ENCODE measurements at places on chromosomes 12 and 14.

DNA sequence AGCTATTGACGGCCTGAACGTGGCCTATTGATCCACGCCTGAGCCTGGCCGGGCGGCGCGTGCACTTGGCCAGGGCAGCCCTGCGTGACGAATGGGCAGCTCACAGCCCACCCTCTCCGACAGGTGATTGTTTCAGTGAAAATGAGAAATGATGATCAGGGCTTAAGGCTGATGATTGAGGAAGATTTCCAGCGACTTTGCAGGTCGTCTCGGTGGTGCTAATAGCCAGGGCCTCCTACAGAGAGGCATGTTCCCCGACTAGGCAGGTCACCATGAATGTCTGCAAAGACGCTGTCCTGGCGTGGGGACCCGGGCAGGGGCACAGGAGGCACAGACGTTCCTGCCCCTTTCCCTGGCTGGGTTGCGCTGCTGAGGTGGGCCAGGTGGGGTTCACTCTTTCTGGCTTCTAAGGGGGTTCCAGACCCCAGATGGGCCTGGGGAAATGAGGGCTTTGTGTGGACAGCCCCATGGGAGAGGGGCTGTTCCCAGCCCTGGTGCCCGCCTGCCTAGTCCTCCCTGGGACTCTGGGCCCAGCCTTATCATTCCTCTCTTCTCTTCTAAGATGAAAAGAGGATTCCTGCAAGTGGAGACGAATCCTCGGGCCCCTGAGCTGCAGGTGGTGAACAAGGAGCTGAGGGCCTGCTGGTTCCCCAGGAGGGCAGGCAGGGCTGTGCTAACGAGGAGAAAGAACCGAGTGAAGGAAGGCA, 157.4 kb downstream of the KIF26A start:
- DNase-seq = no peak

DNA sequence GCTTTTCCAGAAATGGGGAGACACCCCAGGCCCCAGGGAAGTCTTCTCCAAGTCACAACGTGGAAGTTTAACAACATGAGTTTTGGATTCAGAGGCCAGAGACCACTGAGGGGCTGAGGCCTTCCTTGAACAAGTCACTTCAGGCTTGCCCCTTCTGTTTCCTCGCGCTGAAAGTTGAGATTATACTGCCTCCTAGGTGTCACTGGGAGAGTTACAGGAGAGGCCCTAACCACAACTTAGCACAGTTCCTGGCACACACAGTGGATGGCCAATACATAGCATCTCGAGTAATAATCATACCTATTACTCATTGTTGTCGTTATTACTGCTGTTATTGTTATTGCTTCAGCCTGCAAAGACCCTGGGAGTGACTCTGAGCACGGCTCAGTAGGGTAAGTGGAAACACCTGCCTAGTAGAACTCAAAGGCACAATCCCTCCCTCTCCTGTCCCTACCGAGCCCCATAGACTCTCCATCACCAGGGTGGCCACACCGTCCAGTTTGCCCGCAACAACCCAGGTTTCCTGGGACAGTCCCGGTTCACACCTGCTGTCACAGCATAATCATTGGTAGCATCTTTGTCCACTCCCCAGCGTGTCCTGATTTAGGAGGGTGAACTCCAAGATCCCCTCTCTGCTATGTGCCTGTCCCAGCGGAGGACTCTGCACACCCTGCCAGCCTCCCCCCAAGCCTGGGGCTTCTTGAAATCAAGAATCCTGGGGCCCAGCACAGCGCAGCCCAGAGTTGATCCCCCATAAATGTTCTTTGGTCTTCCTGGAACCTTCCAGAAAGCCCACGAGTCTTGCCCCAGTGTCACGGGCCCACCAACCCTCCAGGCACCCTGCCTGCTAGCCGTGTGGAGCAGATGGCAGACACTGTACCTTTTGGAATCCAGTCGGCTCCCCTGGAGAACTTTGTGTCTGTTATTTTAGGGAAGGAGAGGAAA, 85.0 kb downstream of the SYNE3 start:
- DNase-seq = no peak

DNA sequence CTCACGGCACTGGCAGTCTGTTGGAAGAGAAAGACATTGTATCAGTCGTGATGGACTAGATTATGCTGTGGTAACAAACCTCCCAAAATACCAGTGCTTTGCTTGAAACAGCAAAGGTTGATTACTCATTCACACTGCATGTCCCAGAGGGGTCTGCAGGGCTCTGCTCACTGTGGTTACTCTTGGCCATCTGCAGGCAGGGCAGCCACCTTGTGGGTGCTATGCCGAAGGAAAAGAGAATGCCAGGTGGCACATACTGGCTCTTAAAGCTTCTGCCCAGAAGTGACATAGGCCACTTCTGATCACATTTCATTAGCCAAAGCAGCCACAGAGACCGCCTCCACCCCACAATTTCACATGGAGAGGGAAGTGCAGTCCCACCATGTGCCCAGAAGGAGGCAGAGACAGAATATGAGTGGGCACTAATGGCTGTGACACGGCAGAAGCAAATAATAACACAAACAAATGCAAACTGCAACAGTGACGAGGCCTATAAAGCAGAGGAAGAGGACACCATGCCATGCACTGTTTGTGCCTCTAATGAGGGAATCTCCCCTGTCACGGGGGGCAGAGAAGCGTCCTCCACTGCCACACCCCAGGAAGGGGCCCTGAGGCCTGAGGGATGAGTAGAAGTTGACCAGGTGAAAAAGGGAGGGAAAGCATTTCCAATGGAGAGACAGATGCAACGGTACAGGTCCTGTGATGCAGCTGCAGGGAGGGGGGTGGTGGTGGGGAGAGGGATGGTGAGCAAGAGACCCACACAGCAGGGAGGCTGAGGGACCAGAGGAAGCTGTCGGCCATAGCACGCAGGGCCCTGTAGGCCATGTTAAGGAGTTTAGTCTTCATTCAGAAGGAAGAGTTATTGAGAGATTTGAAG, 51.7 kb upstream of the KICS2 start:
- DNase-seq = no peak

- DNase-seq = no peak
Observed at GRCh38 chr12:117732761-117733548, 235.8 kb downstream of the KSR2 start.

- no peak for DNase-seq
Observed at GRCh38 chr12:99917711-99918402, 66.9 kb downstream of the ANKS1B start.

GRCh38 chr14:30813216-30813615, 61.1 kb upstream of the COCH start:
- DNase-seq = no peak

- no peak for DNase-seq
Observed at GRCh38 chr14:22407033-22407432, 182.0 kb downstream of the DAD1 start.

- peak; percentile 72 for DNase-seq
Observed at GRCh38 chr12:22046090-22046967, at the start of gene CMAS. CMAS (plus strand) TSS chr12:22046218; CDS start chr12:22046304, 86 bp downstream.

DNA sequence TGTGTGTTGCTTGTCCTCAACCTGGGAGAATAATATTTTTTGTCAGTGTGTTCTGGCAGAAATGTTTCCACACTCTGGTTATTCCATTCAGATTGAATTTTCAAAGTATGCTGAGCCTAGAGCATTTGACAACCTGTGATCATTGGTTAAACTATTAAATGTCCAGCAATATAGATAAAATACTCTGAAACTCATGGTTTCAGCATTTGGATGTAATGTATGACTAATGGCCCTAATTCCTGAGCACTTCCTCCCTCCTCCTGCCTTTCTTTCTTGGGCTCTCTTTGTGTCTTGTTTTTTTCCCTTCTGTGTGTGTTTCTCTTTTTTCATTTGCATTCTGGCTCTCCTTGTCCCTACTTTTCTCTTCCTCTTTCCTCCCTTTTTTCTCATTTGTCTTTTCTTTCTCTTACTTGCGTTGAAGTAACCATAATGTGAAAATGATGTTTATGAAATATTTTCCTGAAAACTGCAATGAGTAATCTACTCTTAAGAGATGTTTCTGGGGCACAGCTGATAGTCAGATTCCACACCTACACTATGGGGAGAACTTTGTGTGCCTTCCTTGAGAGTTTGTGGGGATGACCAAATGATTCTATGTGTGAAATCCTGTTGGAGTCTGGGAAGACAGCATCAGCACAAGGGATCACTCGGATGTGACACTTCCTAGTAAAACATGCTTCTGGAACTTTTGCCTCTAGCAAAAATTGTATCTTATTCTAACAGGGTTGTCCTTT, 74.6 kb downstream of the FRMD6 start:
- no peak for DNase-seq

DNA sequence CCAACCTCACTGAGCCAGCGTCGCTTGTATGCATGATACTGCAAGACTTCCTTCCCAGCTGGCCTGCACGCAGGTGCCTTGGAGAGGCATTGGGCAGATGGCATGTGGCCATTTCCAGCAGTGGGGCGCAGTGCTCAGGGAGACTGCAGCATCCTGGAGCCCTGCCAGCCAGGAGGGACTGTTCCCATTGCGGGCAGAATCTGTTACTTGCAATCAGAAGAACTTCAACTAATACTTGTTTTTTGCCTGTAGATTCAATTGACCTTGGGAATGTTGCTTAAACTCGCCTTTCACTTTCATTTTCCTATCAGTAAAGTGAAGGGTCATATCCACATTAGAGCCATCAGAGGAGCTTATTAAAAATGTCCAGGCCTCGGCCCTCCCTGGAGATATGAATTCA, 29.8 kb downstream of the ANKRD9 start:
- no peak for DNase-seq

DNA sequence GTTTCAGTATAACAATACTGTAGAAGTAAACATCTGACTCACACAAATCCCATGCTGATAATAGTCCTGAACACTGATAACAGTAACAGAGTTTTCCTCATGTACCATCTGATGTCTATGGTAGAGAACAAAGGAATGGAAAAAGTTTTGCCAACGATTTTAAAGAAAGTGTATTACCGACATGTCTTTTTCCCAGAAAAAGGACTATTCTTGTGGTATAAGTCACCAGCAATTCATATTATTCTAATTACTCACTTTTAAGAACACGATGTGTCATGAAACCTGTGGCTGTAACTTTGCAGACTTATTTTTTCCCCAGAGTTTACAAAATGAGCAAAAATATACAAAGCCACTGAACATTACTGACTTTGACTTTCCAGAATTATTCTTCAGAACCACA, 40.1 kb upstream of the DCN start:
- DNase-seq = no peak

DNA sequence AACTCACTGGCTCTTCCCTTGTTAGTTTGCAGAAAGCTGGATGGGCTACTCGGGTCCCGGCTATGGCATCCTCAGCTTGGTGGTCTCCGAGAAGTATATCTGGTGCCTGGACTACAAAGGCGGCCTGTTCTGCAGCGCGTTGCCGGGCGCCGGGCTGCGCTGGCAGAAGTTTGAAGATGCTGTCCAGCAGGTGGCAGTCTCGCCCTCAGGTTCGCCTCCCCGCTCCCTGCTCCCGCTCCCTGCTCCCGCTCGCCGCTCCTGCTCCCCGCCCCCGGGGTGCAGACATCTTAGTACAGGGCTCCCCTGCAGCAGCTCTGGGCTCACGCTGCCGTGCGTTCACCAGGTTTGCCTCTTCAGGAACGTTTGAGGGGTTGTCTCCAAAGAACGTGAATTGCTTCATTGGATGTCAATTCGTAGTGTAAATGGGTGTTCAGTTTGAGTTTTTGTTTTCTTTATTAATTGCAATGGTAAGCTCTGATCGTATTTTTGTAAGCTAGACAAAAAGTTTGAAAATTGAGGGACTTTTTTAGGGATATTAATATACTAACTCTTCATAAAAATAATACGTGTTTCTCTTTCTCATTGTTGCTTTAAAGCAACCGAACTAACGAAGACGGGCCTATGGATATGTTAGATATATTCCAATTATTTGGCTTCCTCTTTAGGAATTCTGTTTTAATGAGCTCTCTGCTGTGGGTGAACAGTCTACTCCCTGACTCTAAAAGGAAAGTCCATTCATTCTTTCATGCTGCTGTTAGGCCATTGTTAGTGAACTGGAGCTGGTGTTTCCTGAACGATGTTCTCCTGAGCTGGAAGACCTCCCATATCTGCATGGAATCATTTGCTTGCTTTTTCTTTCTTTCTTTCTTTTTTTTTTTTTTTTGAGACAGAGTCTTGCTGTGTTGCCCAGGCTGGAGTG, 71.3 kb downstream of the ANKRD9 start:
- DNase-seq = peak; percentile 84

DNA sequence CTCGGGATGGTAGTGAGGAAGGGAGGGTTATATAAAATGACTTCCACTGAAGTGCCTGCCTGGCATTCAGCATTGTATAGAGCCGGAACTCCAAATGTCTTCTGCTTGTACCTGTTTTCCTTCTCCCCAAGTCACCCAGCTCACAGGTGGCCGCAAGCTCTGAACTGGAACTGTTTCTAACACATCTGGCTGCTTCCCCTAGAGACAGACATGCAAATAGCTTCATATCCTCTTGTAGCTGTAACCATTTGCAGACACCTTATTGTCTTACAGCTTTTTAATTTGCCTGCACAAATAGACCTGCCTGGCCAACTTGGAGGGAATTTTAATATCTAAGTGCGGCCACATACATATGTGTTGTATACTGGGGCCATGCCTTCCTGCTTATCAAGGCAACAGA, 126.0 kb downstream of the CHST11 start:
- DNase-seq = no peak

DNA sequence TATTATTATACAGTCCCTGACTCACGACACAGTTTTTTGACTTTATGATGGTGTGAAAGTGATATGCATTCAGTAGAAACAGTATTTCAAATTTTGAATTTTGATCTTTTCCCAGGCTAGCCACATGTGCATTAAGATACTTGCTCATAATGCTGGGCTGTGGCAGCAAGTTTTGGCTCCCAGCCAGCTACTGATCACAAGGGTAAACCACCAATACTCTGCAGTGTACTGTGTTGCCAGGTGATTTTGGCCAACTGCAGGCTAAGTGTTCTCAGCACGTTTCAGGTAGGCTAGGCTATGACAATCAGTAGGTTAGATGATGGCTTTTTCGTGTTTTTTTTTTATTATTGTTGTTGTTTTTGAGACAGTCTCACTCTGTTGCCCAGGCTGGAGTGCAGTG, 69.4 kb upstream of the ACTN1 start:
- DNase-seq = no peak

DNA sequence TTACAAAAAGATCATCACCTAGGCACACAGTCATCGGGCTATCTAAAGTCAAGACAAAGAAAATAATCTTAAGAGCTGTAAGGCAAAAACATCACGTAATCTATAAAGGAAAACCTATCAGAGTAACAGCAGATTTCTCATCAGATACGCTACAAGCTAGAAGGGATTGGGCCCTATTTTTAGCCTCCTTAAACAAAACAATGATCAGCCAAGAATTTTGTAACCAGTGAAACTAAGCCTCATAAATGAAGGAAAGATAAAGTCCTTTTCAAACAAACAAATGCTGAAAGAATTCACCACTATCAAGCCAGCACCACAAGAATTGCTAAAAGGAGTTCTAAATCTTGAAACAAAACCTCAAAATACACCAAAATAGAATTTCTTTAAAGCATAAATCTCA, 191.6 kb upstream of the BMP4 start:
- no peak for DNase-seq

All from renal pelvis (tissue), 12 donors.